CD4-positive, CD25-positive, alpha-beta regulatory T cell (primary cell): ENCODE measurements at places on chromosomes 1 and 21. TPM values are rescaled to one million over a fixed set of nuclear protein-coding genes. Genes with fewer than 3 reads are reported as not detected.

GRCh38 chr1:87064986-87065385 lies 150.6 kb downstream of the HS2ST1 start:
- no peaks in the 10 kb centered on the region for H3K36me3 ChIP-seq
- no peaks in the 10 kb centered on the region for H3K4me1 ChIP-seq
- no peak for DNase-seq
- H3K27me3 ChIP-seq: no peaks in the 10 kb centered on the region

The TPTE gene
- total RNA-seq: not detected

DNA sequence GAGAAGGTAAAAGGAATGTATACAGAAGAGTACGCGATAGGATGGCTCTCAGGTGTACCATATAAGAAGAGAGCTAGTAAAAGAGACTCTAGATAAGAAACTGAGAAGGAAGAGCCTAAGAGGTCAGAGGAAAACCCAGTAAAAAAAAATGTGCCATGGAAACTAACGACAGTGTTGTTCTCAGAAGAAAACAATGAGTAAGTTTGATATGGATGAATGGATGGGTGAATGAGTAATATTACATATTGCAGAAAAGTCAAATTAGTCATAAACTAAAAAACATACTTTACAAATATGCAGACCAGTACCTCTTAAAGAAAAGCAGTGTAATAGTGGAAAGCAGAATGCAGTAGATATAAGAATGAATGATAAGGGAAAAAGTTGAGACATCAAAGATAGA lies 316.2 kb downstream of the HMCN1 start:
- no peak for DNase-seq
- no peaks in the 10 kb centered on the region for H3K27me3 ChIP-seq
- H3K4me1 ChIP-seq: no peaks in the 10 kb centered on the region
- no peak overlapping the region for H3K27ac ChIP-seq

GRCh38 chr1:150061632-150062101 lies 5.9 kb upstream of the VPS45 start:
- H3K4me1 ChIP-seq: peaks cover 3% of the 10 kb centered on the region
- no peak overlapping the region for H3K27ac ChIP-seq
- no peaks in the 10 kb centered on the region for H3K27me3 ChIP-seq
- H3K36me3 ChIP-seq: no peaks in the 10 kb centered on the region
